ENCODE measurements at places on chromosomes 7 and 10.

- DNase-seq: peak; percentile 21
These were observed 81.8 kb downstream of the SPAG6 start for GRCh38 chr10:22427101-22427500.

DNA sequence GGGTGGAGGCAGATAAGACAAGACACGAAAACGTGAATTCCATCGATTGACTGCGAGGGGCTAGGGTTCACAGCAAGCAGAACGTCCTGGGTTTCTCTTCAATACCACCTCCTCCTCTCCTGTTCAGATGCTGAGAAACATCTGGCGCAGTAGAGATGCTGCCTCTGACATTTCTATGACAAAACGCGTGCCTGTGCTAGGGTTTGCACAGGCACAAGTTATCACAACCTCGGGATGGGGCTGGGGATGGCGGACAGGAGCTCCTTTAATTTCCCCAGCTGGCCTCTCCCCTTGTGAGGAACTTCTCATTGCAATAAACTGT lies 99.8 kb upstream of the SVIL start:
- no peak for DNase-seq

DNA sequence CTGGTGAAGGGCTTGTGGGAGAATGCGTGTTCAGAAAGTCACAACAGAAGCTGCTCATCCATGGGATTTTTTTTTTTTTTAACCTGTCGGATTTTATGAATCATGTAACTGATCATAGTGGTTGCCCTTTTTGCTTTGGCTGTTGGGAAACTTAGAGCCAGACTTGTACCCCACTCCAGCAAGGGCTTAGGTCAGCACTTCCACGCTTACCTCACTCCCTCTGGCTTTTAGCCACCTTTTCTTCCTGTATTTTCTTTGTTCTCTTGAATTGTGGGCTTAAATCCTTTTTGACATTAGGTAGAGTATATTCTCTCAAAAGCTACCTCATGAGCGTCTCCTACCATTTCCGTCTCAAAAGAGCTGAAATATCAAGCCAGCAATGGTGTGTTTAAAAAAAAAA lies 113.6 kb upstream of the BTBD16 start:
- no peak for DNase-seq

DNA sequence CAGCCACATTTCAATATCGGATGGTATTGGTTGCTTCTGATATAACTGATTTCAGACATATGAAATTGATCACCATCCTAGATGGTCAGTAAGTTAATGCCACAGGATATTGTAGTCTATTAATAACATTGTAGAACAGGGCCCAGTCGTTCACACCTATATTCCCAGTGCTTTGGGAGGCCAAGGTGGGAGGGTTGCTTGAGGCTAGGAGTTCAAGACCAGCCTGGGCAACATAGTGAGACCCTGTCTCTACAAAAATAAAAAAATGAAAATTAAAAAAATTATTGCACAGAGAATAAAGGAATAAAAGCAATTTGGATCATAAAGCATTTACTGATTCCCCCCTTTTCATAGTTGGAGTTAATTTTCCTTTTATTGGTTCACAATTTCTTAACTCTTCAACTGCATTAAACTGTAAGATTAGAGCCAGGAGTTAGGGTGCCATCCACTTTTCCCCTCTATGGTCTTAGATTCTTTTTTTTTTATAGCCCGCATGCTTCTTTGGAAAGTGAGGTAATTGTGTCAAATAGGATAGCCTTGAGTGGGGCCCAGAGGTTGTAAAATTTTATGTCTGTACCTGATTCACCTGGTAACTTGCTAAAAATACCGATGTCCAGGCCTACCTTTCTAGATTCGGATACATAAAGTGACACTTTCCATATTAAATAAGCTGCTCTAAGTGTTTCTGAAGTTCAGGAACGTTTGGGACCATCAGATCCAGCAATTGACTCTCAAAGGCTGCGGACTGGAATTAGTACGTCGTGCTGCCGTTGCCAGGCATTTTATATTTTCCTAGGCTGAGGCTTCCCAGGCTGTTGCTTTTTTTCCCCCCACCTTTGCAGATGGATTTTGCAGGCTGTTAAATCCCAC lies 24.7 kb downstream of the ADK start:
- no peak for DNase-seq

DNA sequence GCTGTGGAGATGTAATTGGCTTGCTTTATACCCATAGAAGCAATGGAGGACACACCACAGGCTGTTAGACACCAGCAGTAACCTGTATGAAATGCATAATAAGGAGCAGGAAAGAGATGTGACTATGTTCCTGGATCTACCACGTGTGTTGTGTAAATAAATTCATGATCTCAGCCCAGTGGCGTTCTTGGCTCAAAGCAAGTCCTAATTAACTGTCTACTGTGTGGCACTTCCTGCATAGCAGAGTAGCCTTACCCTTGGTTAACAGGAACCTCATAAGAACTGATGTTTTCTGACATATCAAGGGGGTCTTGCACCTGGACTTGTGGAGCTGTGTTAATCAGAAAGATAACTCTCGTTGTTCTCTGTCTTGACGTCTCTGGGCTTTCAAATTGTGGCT lies 25.7 kb upstream of the FAM180A start:
- no peak for DNase-seq

DNA sequence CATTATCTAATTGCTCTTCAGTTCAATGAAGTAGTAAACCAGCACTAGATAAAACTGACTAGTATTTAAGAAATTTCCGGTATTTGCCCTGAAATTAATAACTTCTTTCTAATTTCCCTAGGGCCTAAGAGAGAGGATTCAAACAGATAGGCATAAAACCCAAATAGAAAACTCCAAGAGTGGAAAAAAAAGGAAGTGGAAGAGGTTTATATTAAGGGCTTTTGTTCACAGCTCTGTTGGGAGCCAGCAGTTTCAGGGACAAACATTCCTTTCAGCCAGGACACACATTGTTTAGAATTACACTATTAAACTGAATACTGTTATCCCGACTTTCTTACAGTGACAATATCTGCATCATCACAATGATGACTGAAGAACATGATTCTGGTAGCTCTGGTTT lies 3.6 kb downstream of the ODAD2 start:
- no peak for DNase-seq

GRCh38 chr7:43163885-43164284 lies 51.4 kb downstream of the HECW1 start:
- DNase-seq: no peak

GRCh38 chr10:43294241-43294658 lies 27.4 kb upstream of the RASGEF1A start:
- peak; percentile 69 for DNase-seq

DNA sequence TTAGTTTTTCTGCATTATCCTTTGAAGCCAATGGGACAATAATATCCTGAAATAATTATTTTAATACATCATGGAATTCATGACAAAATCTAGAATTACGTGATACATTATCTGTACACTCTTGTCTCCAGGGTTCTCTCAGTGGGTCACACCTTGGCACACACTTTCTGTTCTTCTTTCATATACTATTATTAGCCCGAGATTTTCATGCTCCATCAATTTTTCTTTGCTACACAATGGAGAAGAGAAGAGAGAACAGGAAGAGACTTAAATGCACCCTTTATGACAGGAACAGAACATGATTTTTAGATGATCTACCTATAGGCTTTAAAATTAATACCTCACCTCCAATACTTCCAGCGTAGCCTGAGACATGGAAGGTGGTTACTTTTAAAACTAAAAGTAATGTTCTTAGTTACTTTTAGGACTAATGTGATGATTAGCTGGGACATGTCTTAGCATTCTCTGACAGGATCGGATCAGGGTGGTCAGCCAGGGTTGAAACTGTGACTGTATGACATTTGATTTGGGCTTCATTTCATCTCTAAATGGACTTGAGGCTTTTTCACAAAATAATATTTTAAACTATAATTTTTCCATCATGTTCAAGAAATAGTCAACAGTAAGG lies 148.2 kb upstream of the WNT16 start:
- no peak for DNase-seq

DNA sequence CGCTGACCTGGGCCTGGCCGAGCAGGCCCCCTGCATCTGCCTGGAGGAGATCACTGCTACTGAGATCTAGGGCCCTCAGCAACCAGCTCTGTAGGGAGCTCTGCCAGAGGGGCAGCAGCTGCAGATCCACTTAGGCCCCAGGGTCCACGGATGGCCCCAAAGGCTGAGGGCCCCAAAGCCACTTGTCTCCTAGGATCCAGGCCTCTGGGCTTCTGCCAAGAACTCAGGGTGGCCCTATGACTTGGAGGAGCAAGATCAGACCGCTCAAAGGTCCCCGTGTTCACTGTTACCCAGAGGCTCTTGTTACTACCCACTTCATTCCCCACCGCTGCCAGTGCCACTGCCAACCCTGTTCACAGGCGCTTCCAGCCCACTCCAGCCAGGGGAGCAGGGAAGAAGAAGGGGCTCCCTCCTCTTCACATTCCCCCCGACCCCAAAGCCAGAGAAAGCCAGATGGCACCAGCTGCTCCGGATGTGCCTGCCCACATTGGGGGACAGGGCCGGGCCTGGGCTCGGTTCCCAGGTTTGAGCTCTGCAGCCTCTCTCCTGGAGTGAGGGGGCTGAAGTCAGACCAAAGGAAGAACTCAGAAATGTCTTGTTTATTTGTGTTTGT lies 7.6 kb downstream of the LZTS2 start:
- no peak for DNase-seq

DNA sequence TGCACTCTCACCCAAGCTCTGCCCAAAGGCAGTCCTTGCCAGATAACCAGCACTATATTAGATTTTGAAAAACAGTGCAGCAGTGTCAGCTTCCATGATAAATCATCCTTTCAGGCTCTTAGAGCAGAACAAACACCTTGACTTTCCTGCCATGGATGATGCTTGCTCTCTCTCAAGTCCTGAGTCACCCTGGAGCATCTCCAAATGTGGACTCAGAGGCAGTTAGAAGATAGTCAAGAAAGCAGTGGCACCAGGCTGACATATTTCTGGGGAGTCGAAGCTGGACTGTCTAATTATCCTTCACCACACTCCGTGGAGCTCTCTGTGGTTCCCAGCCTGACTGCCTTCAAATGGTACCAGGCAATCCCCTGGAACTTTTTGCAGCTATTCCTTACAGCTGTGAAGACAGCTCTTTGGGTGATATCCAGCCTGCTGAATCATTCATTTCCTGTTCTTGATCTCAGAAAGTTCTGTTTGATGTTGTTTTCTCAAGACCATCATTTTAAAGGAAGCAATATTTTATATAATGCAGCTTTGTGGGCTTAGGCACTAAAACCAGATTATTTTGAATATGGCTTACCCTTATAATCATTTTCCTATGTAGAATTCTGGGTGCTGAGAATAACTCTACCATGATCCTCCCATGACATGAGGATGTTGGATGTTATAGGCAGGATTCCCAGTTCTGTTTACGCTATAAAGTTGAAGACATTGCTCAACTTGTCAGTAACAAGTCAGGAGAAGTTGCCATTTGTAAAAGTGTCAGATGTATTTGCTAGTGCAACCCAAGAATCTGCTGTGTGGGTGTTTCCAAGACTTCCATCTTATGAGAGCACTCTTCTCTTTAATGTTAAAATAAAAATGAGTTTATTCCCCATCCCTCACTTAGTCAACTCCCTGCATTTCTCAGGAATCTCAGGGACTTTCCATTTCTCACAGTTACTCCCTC lies 233.8 kb downstream of the C7orf25 start:
- DNase-seq: no peak

DNA sequence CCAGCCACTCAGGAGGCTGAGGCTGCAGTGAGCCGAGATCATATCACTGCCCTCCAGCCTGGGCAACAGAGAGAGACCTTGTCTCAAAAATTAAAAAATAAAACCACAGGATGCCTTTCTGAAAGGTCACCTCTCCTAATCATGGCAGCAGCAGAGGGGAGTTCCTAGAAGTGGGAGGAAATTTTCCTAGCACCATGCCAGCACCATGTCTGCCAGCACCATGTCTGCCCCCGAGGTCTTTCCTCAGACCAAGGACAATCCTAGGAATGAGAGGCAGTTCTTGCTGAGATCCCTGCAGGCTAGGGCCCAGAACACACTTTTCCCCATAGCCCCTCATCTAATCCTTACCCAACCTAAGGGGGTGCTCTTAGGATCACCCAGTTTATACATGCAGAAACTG lies 22.3 kb upstream of the INMT start:
- DNase-seq: no peak

DNA sequence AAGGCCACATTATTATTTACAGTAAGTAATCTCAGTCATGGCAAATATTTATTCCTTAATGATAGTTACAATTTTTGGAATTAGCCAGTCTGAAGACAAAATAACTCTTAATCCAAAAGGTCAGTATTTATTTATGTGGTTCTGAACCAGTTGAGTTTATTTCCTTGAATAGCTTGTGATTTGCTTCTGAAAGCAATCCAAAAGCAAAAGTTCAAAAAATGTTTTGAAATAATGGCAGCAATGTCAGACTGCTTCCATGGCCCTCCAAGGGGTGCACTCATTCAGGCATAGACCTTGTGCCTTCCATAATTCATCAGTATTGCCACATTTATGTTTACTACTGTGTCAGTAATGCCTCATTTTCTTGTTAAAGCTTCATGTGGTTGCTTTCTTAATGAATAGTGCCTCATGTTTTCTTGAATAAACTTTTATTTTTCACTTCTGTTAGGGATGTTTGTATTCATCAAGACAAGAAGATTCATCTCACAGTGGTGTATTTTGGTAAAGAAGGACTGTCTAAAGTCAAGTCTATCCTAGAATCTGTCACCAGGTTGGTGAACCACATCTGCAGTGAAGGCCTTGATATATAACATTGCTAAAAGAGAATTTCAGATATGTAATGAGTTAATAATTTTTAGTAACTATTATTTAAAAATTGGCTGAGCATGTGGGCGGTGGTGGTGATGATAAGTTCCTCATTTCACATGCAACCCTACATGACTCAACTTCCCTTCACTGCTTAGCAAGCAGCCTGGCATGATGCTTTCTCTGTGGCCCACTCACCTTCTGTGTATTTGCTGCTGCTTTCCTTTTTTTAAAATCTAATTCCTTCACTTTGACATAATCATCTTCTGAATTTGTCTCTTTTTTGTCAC lies 22.0 kb downstream of the CSGALNACT2 start:
- DNase-seq: peak; percentile 66

GRCh38 chr10:121080281-121080891 lies 229.2 kb downstream of the WDR11 start:
- DNase-seq: no peak

DNA sequence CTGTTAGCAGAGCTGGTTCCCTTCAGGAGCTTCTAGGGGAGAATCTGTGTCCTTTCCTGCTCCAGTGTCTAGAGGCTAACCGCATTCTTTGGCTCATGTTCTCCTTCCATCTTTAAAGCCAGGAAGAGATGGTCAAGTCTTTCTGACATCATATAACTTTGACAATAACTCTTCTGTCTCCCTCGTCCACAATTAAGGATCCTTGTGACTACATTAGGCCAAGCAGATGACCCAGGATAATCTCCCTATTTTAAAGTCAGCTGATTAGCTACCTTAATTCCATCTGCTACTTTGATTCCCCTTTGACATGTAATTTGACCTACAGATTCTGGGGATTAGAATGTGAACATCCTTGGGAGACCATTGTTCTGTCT lies 28.1 kb upstream of the SLC26A4 start:
- DNase-seq: no peak

DNA sequence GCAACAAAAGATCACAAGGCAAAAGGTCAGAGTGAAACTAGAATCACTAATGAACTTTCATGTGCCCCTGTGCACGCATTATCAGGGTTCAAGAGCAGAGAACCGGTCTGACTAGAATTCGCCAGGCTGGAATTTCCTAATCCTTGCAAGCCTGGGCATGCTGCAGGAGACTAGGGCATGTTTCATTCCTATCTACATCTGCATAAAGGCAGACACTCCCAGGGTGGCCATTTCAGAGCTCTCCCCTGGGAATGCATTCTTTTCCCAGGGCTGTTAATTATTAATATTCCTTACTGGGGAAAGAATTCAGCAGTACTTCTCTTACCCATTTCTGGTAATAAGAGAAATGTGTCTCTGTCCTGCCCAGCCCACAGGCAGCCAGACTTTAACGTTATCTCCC lies 90.5 kb downstream of the CDC14C start:
- DNase-seq: no peak

Data from activated CD4-positive, alpha-beta memory T cell treated with anti-CD3 and anti-CD28 coated beads for 36 hours (primary cell).